ENCODE measurements at places on chromosomes 16 and 17.
A peak's percentile ranks its signal among the peaks of the same experiment; 100 is the strongest.

DNA sequence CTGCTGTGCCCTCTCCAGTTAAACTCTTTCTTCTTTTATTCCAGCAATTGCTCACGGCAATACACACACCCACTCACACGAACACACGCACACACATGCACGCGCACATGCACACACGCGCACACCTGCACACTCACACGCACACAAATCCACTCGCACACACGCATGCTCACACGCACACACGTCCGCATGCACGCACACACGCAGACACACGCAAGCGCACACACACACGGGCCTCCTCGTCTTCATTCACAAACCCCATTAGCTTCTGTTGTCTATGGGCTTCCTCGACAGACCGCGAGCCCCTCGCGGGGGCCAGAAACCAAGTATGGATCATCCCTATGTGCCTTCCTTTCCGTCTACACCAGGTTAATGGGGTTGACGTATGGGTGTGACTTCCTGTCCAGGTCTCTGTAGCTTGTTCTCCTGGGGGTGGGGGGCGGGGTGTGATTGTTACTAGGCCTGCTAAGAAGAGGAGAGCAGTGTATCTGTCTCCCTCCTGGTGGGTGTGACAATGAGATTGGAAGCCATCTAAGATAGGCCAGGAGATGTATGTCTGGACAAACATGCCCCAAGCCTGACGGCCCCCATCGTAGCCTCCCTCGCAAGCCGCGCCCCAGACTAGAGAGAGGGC is 670 bp upstream of the CTF1 start:
- no peak for DNase-seq

- no peak for DNase-seq
Measured at GRCh38 chr16:51154271-51155171, 3.5 kb upstream of the SALL1 start.

DNA sequence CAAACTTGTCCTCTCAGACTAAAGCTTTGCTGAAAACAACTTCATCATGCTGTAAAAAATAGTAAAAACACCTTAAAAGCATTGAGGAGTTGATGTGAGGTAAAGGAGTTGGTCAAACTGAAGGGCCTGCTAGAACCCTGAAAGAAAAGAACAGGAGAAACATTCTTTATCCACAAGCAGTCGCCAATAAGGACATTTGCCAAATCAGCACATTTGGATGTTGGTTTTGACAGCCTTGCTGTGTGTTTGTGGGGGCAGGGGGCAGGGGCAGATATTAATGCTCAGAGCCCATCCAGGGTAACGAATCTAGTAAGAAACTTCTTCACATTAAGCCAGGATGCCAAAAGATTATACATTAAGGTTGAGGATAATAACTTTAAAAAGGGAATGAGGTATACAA is 399.9 kb upstream of the ZFHX3 start:
- no peak for DNase-seq

DNA sequence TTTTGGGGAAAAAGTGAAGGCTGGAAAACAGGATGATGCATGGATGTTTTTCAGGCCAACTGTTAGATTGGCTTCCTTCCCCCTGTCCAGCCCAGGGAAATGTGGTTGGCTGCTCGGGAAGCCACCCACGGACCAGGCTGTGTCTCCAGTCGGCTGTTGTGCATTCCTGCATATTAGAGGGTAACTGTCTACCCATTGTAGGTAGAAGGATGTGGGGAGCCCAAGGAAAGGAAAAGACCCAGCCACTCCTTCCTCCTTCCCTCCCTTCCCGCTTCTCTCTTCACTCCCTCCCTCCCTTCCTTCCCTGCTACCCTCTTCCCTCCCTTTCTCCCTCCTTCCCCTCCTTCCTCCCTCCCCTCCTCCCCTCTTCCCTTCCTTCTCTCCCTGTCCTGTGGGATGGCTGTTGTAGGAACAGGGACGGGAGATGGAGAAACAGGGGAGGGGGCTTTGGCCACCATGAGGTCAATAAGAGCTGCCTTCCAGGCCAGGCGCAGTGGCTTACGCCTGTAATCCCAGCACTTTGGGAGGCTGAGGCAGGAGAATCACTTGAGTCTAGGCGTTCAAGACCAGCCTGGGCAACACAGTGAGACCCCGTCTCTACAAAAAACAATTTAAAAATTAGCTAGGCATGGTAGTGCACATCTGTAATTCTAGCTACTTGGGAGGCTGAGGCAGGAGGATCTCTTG is 16.9 kb downstream of the SYT17 start:
- DNase-seq = no peak

DNA sequence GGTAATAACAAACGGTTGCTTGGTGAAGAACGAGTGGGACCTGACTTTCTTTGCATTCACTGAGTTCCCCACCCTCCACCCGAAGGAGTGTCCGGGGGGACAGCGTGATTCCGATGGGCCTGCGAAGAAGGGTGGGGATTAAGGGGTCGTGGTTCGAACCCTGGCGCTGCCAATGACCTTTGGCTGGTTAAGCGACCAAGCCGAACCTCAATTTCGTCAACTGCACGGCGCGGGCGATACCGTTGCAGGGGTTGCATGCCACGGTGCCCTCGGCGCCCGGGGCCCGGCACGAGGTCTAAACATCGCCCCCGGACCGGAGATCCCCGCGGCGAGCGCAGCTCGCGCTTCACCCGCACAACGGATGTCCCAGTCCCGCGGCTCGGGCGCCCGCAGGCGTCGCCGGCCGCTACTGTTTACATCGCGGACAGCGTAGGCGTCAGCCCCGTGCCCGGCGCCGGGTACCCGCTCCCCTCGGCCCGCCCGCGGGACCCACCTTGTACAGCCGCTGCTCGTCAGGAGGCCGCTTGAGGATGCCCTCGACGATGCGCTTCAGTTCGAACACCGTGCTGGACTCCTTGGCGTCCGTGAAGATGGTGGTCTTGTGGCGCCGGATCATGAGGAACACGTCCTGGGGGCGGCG is 460 bp downstream of the ELOB start:
- no peak for DNase-seq

- DNase-seq = no peak
Measured at GRCh38 chr16:81445966-81446906, 1.6 kb downstream of the CMIP start.

DNA sequence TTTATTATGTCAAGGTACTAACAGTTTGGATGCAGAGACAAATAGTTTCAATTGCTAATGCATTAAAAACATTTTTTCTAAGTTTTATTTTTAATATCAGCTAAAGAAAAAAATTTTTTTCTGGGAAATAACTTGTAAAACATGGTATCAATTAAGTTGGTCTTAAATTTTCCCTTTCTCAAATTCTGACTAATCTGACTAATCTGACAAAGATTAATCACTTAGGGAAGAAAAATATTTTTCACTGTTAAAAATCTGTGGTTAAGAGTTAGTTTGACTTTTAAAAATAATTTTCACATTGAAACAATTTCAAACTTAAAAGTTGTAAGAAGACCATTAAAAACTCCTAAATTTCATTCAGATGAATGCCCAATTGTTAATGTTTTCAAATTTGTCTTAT is 74.6 kb downstream of the MYO1D start:
- no peak for DNase-seq

DNA sequence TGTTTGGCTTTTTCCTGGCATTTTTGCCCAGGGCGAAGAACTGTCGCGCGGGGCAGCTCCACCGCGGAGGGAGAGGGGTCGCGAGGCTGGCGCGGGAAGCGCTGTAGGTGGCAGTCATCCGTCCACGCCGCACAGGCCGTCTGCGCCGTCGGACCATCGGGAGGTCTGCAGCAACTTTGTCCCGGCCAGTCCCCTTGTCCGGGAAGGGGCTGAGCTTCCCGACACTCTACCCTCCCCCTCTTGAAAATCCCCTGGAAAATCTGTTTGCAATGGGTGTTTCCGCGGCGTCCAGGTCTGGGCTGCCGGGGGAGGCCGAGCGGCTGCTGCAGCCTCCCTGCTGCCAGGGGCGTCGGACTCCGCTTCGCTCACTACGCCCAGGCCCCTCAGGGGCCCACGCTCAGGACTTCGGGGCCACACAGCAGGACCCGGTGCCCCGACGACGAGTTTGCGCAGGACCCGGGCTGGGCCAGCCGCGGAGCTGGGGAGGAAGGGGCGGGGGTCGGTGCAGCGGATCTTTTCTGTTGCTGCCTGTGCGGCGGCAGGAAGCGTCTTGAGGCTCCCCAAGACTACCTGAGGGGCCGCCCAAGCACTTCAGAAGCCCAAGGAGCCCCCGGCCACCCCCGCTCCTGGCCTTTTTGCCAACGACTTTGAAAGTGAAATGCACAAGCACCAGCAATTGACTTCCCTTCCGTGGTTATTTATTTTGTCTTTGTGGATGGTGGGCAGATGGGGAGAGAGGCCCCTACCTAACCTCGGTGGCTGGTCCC is 2.3 kb upstream of the CBX4 start:
- DNase-seq = no peak

GRCh38 chr16:35733278-35733965 is 2274.0 kb downstream of the TP53TG3F start:
- DNase-seq = no peak

GRCh38 chr16:87240211-87241136 is 76.7 kb downstream of the C16orf95 start:
- no peak for DNase-seq

- DNase-seq = no peak
Measured at GRCh38 chr16:4517812-4518680, 20.5 kb downstream of the CDIP1 start.

GRCh38 chr16:80060470-80060869 is 459.9 kb upstream of the MAF start:
- no peak for DNase-seq

- peak; percentile 35 for DNase-seq
Measured at GRCh38 chr17:43021741-43022512, at the start of gene VAT1. VAT1 (minus strand) TSS chr17:43022385; CDS start chr17:43022322, 63 bp downstream.

- no peak for DNase-seq
Measured at GRCh38 chr17:64387545-64388171, 3.0 kb downstream of the PECAM1 start.

GRCh38 chr17:63139356-63139755 is 173.3 kb downstream of the TANC2 start:
- DNase-seq = no peak

DNA sequence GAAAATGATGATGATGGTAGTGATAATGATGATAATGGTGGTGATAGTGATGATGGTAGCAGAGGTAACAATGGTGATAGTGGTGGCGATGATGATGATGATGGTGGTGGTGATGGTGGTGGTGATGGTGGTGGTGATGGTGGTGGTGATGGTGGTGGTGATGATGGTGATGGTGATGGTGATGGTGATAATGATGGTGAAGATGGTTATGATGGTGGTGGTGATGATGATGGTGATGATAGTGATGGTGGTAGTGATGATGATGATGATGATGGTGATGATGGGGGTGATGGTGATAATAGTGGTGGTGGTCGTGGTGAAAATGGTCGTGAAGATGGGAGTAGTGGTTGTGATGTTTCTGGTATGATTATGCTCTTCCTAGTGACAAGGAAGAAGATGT is 581.8 kb downstream of the HS3ST4 start:
- DNase-seq = no peak

GRCh38 chr17:65783845-65784334 is 222.4 kb upstream of the AXIN2 start:
- DNase-seq = no peak
